ENCODE measurements at places on chromosomes 7 and 10.

DNA sequence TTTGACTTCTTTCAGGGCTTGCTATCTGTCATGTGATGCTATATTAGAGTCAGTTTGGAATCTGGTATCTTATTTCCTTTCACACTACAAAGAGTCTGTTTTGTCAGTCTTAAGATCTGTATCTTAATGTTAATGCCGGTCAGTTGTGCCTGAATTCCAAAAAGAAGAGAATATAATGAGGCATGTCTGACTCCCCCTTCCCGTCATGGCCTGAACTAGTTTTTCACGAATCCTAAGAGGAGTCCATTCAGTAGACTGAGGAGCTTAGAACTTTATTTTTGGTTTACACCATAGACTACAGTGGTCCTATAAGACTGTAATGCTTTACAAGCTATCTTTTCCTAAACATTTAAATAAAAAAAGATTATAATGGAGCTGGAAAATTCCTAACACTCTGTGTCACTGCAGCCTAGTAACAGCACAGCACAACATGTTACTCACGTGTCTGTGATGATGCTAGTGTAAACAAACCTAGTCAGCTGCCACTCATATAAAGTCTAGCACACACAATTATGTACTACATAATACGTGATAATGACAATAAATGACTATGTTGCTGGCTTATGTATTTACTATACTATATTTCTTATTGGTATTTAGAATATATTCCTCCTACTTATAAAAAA lies 50.6 kb downstream of the VPS41 start:
- no peak for DNase-seq

GRCh38 chr7:2018569-2019460 lies 213.9 kb downstream of the MAD1L1 start:
- no peak for DNase-seq

GRCh38 chr7:43792471-43793150 lies 34.1 kb downstream of the BLVRA start:
- DNase-seq = no peak

- DNase-seq = no peak
Observed at GRCh38 chr7:124785994-124786393, 20.4 kb upstream of the GPR37 start.

DNA sequence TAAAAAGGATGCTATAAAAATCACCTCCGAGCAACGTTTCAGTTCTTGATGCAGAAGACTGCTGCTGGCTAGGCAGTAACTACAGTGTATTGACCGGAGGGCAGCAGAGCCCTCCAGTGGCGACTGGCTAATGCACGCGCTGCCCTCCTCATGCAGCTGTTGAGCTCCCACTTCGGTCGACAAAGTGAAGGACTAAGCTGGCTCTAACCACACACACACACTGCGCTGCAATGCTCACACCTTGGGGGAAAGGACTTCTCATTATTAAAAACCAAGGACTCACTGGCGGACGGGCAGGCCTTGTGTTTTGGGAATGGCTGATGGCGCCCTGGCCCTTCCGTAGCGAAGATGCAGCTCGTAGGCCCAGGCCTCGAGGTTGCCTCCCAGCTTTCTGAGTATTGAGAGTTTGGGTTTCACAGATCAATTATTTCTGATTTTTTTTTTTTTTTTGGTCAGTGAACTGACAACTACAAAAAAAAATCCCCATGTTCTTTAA lies 120.9 kb upstream of the DIP2C start:
- DNase-seq = no peak

DNA sequence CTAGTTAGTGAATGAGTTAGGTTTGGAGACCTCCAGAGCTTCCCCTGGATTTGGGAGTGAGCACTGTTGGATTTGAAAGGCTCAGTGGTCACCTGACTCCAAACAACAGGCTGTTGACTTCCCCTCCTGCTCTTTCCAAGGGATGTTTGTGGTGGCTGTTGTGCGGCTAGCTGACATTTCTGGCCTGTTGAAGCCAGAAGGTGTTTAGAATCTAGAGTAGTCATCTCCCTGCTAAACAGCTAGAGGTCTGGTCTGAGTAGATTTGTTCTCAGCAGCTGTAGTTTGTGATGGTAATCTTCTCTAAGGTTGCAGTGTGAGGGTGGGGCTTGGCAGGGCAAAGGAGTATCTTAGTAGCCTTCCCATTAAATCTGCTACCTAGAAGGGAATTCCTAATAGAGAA lies 30.1 kb downstream of the BPGM start:
- DNase-seq = no peak

DNA sequence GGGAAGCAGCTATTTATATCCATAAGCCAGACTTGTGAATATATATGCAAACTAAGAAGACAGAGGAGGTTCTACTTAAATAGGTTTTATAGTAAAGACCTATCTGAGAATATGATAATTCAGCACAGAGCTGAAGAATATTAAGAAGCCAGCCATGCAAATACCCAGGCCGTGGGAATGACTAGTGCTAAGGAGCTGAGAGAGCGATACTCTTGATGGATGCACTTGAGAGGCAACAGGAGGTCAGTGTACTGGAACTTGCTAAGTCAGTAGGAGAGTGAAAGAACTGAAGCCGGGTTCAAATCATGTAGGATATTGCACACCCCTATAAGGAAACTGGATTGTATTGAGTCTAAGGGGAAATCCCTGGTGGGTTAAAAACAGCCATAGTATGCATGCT lies 943.6 kb upstream of the MBL2 start:
- no peak for DNase-seq

- no peak for DNase-seq
Observed at GRCh38 chr10:47457826-47458225, 26.1 kb downstream of the ANXA8 start.

GRCh38 chr7:9523579-9523978 lies 1090.2 kb downstream of the NXPH1 start:
- DNase-seq = no peak
